Activated CD8-positive, alpha-beta memory T cell treated with anti-CD3 and anti-CD28 coated beads for 4 hours (primary cell): ENCODE measurements at places on chromosomes 5 and 9.

DNA sequence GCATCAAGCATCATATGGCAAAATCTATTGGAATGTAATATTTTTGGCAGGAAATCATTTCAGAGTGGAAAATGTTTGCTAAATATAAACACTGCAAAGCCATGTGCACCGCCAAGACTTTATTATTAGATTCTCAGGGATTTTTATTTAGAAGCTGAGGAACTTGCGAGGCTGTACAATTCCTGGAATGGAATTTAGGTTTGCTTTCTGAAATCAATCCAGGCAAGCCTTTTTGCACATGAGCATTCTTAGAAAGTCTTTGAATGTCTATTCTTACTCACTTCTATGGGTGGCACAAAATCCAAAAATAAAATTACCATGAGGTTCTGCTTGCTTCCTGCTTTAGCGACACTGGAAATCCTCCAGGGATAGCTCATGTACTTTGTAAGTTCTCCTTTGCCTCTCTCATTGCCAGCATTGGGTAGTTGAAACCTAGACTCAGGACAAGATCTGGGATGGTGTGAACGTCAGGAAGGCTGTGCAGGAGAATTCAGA, 71.5 kb upstream of the PALM2AKAP2 start:
- DNase-seq, result no peak

DNA sequence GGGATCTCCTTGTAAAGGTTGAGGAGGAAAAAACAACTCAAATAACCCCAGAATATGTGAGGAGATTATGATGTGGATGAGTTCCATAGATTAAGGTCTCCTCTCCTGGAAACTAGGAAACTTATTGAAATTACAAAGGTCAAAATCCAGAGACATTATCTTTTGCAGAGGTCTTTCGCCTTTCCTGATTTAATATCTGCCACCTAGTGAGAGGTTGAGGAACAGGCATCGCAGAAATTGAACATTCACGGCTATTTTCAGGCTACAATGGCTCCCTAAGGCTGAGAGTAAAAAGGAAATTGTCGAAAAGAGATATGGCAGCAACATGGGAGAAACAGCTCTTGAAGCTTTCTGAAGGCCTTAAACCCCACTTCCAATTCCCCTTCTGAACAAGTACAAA, 127.5 kb upstream of the PLCXD3 start:
- no peak for DNase-seq

DNA sequence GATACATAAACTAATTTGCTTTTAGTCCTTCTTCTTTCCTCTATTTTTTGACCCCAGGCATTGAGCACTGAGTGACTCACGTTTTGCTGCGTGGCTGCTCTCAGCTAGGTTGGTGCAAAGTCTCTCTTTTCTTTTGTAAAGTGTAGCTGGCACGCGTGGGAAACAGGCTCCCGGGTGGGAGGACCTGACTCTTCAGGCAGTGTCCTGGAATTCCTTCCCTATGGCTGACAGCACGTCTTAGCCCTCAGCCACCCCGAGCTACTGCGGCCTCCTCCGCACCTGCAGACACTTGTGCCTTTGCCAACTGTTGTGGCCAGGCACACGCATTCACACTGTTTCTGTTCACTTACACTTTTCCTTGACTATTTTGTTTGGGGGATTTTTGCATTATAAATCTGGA, 877 bp upstream of the SCGB3A1 start:
- DNase-seq, result no peak

GRCh38 chr5:131289738-131290137, 25.9 kb downstream of the CDC42SE2 start:
- DNase-seq, result no peak

DNA sequence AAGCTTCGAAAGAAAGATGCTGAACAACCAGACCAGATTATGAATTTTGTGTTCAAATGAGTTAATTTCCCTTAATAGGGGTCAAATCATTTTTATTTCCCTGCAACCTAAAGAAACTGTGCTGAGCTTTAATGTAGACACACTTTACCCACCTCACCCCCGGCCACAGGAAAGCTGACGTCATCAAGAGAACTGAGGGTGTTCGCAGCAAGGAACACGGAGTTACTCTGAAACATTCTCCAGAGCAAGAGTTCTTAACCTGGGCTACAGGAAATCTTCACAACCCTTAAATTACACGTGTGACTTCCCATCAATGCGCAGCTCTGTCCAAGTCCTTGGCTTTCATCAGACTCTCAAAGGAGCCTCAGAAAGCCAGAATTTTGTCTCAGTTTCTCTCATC, 116.3 kb downstream of the COL23A1 start:
- no peak for DNase-seq

DNA sequence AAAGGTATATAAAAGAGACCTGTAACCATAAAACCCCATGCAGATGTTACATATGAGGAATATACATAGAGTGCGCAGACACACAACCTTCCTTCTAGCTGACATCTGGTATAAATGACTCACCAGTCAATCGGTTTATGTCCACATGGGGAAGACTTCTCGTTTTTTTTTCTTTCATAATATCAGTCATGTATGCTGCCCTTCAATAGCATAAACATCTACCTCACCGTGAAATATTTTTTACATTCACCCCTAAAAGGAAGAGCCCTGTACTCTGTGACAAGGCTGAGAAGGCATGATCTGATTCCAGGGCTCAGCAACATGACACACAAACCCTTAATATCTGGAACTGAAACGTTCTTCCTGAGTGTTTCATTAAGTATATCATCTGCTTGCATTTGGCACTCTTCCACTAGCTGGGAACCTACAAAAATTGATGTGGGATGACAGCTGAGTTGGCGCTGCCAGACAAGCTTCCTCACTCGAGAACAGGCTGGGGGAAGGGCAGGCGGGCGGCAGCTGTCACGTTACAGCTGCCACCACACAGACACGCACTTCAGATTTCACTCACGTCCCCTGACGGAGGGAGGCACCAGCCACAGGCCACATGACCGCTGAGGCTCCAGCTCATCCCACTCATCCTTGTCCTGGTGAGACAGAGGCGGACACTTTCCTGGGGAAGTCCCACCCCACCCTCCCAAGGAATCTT, 74.2 kb downstream of the SHB start:
- no peak for DNase-seq

GRCh38 chr9:91655215-91655614, 231.6 kb upstream of the NFIL3 start:
- no peak for DNase-seq

DNA sequence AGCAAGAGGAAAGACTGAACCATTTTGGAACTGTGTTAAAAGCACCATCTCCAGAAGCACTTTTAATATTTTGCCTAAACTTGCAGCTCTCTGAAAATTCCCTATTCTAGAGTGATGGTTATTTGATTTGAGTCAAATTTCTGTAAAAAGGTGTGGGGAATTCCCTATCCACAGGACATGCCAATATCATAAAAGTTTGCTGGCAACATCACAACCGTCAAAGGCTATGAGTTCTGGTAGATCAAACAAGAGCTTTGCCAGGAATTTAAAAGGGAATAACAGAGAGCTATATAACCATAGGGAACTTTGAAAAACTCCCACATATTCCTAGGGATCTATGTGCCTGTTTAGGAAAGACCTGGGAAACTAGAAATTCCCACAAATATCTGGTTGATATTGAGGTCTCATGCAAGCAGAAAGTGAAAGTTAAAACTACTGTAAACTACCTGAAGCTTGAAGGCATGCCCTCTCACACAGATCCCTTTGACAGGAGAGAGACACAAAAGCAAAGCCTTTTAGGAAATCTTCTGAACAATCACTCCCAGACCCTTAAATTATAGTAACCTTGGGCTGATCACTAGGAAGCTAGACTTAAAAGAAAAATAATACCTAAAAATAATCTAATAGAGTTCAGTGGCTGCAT, 549.9 kb downstream of the ANXA1 start:
- no peak for DNase-seq

DNA sequence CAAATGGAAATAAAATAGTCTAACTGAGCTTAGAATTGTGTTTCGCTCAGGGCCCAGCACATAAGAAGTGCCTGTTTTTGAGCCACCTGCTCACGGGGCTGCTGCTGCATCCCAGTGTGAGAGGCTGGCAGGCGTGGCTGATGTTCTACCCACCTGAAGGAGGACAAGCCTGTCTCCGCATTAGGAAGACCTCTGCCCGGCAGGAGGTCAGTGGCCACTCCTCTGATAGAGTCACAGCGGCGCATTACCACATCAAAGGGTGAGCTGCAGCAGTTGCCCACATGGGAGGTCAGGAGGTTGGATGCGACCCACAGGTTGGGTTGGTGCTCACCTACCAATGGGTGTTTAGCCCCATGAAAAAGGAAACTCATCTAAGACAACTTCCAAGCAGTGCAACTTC, 3.7 kb upstream of the SLC6A7 start:
- DNase-seq, result no peak

GRCh38 chr5:127961006-127961762, 122.4 kb upstream of the SLC12A2 start:
- DNase-seq, result no peak

DNA sequence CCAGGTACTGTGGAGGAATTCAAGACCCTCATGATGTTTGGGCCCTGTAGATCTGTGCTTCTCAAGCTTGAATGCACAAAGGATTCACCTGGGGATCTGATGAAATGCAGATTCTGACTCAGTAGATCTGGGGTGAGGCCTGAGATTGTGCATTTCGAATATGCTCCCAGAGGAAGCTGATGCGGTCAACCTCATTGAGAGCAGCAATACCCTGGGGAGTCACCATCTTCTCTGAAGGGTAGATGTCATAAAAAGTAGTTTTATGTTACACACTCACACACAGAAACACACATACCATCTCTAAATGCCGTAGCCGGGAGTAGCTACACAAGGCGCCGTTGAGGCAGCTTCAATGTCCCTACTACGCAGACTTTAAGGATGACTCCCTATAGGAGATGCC, 55.8 kb upstream of the CPEB4 start:
- no peak for DNase-seq

DNA sequence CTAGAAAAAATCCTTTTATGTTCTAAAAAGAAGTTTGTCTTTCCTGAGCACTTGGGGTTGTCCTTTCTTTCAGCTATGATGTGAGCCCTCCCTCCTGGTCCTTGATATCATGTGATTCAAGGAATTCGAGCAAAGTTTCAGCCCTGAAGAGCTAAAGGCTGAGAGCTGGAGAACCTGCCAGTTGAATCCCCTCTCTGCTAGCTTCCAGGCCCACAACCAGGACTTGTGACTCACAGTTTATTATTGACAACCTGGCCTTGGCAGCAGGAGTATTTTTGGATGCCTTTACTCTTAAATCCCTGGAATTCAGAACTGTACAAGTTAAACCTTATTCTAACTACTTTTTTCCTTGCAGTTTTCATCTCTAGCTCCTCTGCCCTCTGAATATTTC, 182.8 kb downstream of the SPOCK1 start:
- no peak for DNase-seq

GRCh38 chr5:142830241-142831008, 60.2 kb downstream of the ARHGAP26 start:
- DNase-seq, result no peak

- DNase-seq, result no peak
These were observed 234.3 kb downstream of the SAXO1 start for GRCh38 chr9:18798508-18799290.

DNA sequence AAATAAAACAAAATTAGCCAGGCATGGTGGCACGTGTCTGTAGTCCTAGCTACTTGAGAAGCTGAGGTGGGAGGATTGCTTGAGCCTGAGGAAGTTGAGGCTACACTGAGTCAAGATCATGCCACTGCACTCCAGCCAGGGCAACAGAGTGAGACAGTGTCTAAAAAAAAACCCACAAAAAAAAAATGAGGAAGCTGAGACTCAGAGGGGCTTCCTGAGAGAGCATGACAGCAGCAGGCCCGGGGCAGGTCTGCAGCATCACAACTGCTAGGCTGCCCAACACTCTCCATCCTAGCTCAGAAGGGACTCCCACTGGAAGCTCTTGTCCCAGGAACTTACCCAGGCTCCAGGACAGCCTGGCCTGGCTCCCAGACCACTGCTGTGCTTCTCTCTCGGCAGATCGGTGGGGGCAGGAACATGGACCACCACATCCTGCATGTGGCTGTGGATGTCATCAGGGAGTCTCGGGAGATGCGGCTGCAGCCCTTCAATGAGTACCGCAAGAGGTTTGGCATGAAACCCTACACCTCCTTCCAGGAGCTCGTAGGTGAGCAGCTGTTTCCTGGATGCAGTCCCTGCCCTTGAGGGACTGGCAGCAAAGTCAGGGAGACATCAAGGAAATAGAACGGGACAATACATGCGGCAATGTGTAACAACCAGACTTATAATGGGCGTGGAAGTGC, 19.1 kb downstream of the PTGS1 start:
- no peak for DNase-seq

GRCh38 chr9:124593200-124593599, 86.0 kb upstream of the NR5A1 start:
- DNase-seq, result no peak

- DNase-seq, result no peak
These were observed 128.3 kb downstream of the MARCHF11 start for GRCh38 chr5:16051246-16051755.

DNA sequence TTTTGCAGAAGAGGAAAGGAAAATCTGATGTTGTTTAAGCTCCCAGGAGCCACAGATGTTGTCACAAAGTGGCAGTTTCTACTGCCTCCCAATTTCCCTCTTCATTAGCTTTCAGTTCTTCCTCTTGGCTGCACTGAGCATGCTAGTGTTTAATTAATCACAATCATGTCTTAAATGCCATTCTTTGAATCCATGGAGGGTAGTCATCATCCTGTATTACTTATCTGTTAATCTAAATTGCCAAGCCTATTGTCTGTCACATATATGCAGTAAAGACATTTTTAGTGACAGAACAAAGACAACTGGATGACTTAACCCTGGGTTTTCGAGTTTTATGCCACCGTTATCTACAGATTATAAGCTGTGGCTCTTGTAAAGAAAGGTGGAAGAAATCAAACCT, 14.7 kb downstream of the KLHL9 start:
- DNase-seq, result no peak

GRCh38 chr9:86795047-86795442, 152.3 kb downstream of the GAS1 start:
- DNase-seq, result no peak

DNA sequence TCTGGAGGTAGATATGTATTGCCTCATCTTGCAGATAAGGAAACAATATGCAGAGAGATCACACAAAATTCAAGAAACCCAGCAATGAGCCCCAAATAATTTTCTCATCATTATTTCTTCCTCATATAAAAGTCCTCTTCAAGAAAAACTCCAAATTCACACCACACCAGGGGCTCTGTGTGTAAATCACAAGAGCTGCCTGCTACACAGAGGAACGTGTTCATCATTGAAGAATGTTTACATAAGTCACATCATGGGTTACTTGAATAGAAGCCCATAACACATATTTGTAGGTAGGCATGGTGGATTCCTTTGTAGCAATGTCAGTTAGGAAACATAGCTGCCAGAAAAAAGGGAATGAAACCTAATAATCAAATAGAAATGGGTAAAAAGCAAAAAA, 308.1 kb upstream of the TLE4 start:
- DNase-seq, result no peak

- DNase-seq, result no peak
These were observed 1.2 kb upstream of the GPBP1 start for GRCh38 chr5:57172466-57173318.
